ENCODE measurements at places on chromosomes 1 and 21.

DNA sequence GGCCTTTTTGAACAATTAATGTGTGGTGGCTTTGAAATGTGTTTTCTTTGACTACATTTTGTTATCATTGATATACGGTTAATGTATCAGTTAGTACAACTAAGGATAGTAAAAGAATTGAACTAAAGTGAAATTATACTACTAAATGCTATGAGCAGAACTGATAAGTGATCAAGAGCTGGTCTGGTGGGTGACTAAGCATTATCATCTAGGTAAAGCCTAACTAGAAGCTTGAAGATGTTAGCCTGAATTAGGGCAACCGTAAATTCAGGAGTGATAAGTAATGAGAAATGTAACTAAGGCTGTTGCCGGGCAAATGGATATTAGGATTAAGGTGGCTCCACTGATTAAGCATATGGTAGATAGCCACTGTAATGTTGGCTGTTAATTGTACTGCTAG lies 16.0 kb upstream of the GCLM start:
- DNase-seq: no peak

- DNase-seq: no peak
Observed at GRCh38 chr1:198258491-198258890, 101.7 kb downstream of the NEK7 start.

DNA sequence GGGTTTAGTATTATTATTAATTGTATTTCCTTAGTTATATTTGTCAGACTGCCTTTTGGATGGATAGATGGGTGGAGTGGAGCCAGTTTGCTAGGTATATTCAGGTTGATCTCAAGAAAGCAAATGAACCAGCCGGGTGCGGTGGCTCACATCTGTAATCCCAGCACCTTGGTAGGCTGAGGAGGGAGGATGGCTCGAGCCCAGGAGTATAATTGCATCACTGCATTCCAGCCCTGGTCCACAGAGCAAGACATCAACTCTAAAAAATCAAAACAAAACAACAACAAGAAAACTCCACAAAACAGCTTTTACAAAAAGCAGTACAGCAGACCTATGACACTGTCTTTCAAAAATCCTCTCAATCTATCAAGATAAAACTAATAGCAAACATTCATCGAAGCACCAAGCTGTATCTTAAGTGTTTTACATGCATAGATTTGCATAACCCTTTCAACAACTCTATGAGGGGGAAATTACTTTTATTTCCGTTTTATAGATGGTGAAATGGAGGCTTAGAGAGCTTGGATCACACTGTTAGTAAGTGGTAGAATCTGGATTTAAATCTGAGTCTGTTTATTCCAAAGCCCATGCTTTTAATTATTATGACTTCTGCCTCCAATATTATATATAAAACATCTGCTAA lies 25.5 kb downstream of the KMO start:
- no peak for DNase-seq

GRCh38 chr1:155174324-155175280 lies 953 bp downstream of the TRIM46 start:
- DNase-seq: peak; percentile 43

DNA sequence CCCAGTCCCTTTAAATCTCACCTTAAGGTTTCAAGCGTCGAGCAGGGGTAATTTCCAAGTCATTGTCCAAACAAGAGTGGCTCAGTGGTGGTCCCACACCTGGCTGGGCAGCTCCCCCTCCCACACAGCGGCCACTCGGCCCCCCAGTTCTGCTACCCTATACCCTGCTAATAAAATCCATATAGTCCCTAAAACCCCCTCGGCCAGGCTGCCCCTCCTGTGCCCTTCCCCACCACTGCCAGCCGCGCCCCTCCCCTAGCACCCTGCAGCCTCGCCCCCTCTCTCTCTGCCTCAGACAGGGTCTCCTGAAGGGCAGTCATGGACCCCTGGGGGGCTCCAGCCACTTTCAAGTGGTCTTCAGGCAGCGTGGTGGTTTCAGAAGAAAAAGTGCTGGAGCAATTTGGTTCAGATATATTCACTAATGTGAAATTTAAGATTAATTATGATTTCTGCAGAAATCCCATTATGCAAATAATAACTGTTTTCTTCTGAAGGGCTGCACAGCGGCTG lies 34.2 kb upstream of the TTC34 start:
- DNase-seq: no peak

DNA sequence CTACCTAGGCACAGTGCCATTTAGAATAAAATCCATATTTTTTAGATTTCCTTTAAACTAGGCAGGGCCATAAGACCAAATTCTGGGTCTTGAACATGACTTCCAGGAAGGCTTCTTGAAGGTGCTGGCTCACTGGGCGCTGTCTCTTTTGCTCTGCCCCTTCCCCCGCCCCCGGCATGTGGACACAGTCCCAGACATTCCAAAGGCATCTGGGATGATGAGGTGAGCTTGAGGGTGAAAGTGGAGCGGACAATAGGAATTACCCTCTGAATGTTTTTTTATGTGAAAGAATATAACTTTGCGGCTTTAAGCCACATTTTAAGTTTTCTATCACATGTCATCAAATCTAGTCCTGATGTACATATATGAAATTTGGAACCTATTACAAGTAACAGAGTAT lies 29.4 kb downstream of the RWDD3 start:
- no peak for DNase-seq

DNA sequence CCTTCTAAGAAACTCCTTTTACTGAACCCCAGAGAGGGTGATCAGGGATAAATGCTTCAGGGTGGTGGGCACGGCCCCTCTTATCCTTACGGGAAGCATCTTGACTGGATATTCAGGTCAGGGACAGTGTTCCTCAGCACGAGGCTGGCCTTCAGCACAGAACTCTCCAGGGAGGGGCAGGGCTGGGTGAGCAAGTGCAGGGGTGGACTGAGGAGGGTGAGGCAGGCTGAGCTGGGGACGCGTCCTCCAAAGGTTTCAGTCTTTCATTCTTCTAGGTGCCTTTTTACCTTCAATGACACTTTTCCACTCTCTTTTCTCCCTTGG lies 52.3 kb downstream of the RASSF5 start:
- DNase-seq: no peak

DNA sequence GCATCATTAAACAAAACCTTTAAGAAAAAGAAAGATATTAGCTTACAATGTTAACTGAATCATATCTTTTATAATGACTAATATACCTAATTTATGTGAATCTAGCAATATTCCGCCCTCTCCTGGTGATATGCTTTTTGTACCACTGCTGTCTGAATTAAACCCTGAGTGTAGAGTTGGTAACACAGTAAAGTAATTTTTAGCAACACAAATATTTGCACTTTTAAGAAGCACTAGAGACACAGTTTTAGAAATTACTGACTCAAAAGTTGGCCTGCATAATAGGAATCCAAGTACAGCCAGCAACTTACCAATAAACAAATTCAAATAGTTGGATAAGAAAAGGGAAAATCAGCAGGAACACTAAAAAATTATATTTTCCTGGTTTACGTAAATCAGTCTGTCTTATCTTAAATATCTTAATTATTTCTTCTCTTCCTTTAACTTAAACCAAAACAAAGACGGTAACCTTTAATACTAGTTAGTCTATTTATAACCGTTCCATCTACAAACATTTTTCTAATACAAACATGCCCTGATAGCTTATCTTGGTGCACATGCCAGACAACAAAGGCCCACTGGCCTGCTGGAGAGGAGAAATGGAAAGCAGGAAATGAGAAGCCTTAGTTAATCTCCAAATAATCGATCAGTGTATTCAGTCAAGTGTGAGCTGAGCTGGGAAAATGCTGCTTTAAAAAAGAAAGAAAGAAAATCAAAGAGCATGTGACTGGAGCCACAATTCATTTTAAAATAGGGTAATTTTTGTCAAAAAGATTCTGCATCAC lies 246.0 kb downstream of the RERE start:
- no peak for DNase-seq

DNA sequence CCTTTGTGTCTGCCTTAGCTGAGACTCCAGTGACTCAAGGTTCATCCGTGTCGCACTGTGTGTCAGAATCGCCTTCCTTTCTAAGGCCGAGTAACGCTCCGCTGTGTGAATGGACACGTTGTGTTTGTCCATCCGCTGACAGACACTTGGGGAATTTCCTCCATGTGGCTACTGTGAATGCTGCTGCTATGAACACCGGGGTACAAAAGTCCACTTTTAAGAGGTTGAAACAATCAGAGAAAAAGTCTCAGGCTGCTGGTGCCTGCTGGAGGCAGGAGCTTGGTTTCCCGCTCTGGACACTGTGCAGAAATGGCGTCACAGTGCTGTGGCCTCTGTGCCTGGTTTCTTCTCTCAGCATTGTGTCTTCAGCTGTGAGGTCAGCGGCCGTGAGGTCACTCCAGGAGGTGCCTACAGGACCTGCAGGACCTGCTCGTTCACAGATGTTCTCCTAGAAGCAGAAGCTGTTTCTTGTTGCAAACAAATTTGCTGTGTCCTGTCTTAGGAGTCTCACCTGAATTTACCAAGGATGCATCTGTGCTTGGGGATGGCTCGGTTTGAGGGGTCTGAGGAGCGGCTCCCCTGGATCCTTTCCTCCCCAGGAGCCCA lies 34.2 kb downstream of the KRTAP10-1 start:
- no peak for DNase-seq

- no peak for DNase-seq
Observed at GRCh38 chr1:15406614-15407559, 2.8 kb upstream of the EFHD2 start.

DNA sequence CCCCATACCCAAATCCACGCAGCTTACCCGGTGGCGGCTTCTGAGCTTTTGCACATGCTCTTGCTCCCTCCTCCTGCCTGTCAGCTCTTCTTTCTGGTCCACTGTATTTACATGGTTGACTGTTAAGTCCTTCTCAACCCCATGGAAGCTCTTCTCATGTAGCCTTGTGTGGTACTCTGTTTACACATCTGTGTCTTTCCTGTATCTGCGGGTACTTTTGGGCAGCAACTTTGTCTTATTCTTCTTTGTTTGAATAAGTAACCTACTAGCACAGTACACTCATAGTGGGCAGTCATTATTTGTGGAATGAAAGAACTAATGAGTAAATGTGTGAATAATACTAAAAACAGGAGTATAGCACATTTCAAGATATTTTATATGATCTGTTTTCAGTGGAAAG lies 88.5 kb upstream of the GPR88 start:
- DNase-seq: no peak

GRCh38 chr21:34743285-34743684 lies 74.5 kb downstream of the CLIC6 start:
- no peak for DNase-seq

DNA sequence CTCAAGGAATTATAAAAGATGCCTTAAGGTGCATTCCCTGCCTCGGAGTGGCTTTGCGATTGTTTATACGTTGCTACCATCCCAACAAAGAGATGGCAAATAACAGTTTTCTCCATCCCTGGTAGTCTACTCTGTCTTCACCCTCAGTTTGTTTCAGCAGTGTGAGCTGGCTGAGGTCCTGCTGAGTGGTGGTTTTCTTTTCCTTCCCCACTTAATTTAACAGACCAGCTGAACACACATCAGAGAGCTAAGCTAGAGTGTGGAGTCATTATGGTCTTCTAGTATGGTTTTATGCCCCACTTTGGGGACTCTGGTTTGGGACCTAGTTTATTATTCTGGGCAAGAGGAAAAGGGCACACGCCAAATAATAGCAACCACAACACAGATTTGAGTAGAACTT lies 2.2 kb downstream of the PIGV start:
- DNase-seq: no peak

DNA sequence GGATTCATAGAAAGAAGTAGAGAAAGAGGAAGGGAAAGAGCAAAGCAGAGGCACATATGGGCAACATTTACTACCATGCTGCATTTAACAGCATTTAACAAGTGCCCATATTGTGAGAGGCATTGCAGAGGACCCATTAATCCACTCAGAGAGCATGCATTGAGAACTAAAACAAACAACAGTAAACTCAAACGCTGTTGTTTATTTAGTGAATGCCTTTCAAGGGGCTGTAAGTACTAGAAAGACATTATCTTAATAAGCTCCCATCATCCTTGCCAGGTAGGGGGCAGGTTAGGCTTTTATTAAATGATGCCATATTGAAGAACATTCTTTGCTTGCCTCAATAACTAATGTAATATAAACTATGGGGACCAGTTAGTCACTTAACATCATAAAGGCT lies 254.3 kb upstream of the DAB1 start:
- DNase-seq: no peak

GRCh38 chr1:182603646-182604174 lies 479 bp downstream of the RGS16 start:
- no peak for DNase-seq
